Smooth muscle cell of trachea (primary cell): ENCODE measurements at places on chromosomes 7 and 10. TPM values are rescaled to one million over a fixed set of nuclear protein-coding genes. Genes with fewer than 3 reads are reported as not detected.

The VWDE gene
- 0.15 TPM in 1 of 2 replicates, not detected in the other for total RNA-seq

The BLNK gene
- total RNA-seq: 0.17 TPM in 1 of 2 replicates, not detected in the other

The ZNF804B gene
- not detected in 2 replicates for total RNA-seq

The LFNG gene
- 0.44 and 2.8 TPM in 2 replicates for total RNA-seq

The SLC26A3 gene
- total RNA-seq: not detected in 2 replicates

The NKX2-3 gene
- total RNA-seq: not detected in 2 replicates

The ANKRD61 gene
- total RNA-seq: not detected in 2 replicates

The DKK1 gene
- total RNA-seq: 26.8 and 71.0 TPM in 2 replicates

The OPALIN gene
- total RNA-seq: not detected in 2 replicates

The KCNMA1 gene
- total RNA-seq: 44.8 and 61.7 TPM in 2 replicates

The SPAM1 gene
- not detected in 2 replicates for total RNA-seq

The CUX1 gene
- total RNA-seq: 51.3 and 55.1 TPM in 2 replicates

The GLCCI1 gene
- 6.7 and 7.9 TPM in 2 replicates for total RNA-seq

The ANK3 gene
- 0.99 and 4.5 TPM in 2 replicates for total RNA-seq

The HOXA4 gene
- 0.58 and 0.66 TPM in 2 replicates for total RNA-seq

The PCLO gene
- under 0.01 and 0.33 TPM in 2 replicates for total RNA-seq

The SFTPA1 gene
- not detected in 2 replicates for total RNA-seq

The COL17A1 gene
- total RNA-seq: under 0.01 and 1.6 TPM in 2 replicates

The BBIP1 gene
- 15.1 and 22.5 TPM in 2 replicates for total RNA-seq

The ING3 gene
- 10.6 and 17.0 TPM in 2 replicates for total RNA-seq

The HMX3 gene
- not detected in 2 replicates for total RNA-seq

The MTURN gene
- 18.9 and 20.2 TPM in 2 replicates for total RNA-seq

The CLCN1 gene
- not detected in 2 replicates for total RNA-seq

The C10orf105 gene
- total RNA-seq: under 0.01 TPM in 1 of 2 replicates, not detected in the other

The EN2 gene
- total RNA-seq: not detected in 2 replicates

The EPO gene
- not detected in 2 replicates for total RNA-seq

The MYL10 gene
- not detected in 2 replicates for total RNA-seq

The CALCR gene
- total RNA-seq: not detected in 2 replicates

The PNLIPRP1 gene
- not detected in 2 replicates for total RNA-seq

The STK31 gene
- 0.33 TPM in 1 of 2 replicates, not detected in the other for total RNA-seq

The CALML3 gene
- total RNA-seq: not detected in 2 replicates

The SRGN gene
- total RNA-seq: 16.7 and 25.8 TPM in 2 replicates

The MMRN2 gene
- 3.6 and 4.8 TPM in 2 replicates for total RNA-seq

The SLC26A5 gene
- not detected in 2 replicates for total RNA-seq

The ZNF775 gene
- total RNA-seq: 5.1 and 10.6 TPM in 2 replicates

The TDRD1 gene
- total RNA-seq: 0.29 and 0.50 TPM in 2 replicates

The RBAK gene
- 6.8 and 7.7 TPM in 2 replicates for total RNA-seq

The PRRT4 gene
- under 0.01 TPM in 1 of 2 replicates, not detected in the other for total RNA-seq

The AKR1D1 gene
- total RNA-seq: not detected in 2 replicates

The ASAH2B gene
- total RNA-seq: 1.3 and 1.6 TPM in 2 replicates

The ZDHHC6 gene
- 24.1 and 29.1 TPM in 2 replicates for total RNA-seq

The CDK1 gene
- total RNA-seq: 2.5 and 52.1 TPM in 2 replicates

The IFIT2 gene
- 8.7 and 15.7 TPM in 2 replicates for total RNA-seq

The MEIG1 gene
- total RNA-seq: 0.50 TPM in 1 of 2 replicates, not detected in the other

The NUTM2B gene
- total RNA-seq: 0.15 and 1.2 TPM in 2 replicates

The NOBOX gene
- not detected in 2 replicates for total RNA-seq

The SNCG gene
- 8.8 and 11.8 TPM in 2 replicates for total RNA-seq

The GFRA1 gene
- total RNA-seq: 0.15 and 0.50 TPM in 2 replicates

The CPEB3 gene
- 0.66 and 0.73 TPM in 2 replicates for total RNA-seq

The EMX2 gene
- not detected in 2 replicates for total RNA-seq

The SCART1 gene
- 3.0 and 3.9 TPM in 2 replicates for total RNA-seq
